ENCODE measurements at places on chromosomes 16 and 17.

DNA sequence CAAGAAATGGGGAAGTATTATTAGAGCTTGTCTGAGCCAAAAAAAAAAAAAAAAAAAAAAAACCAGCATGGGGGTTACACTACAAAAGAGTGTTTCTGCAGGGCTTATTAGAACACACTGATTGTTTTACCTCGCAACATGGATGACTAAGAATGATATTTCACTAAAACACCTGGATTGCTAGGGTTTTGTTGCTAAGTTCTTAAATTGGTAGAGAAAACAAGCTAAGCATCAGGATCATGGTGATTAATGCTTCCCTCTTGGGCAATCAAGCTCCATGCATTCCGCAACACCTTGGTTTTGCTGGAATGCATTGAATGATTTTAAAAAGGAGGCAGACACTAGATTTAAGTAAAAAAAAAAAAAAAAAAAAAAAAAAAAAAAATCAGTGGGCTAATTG is 931.4 kb upstream of the CDH8 start:
- DNase-seq = no peak

GRCh38 chr17:39462631-39463375 is 1.5 kb downstream of the CDK12 start:
- DNase-seq = no peak

- no peak for DNase-seq
These were observed 55.1 kb upstream of the CLEC3A start for GRCh38 chr16:77967054-77967904.

GRCh38 chr17:7588553-7589203 is 1.2 kb downstream of the SOX15 start:
- no peak for DNase-seq

GRCh38 chr17:54899201-54899600 is 1.5 kb upstream of the TOM1L1 start:
- DNase-seq = no peak

- no peak for DNase-seq
These were observed 16.3 kb upstream of the AURKB start for GRCh38 chr17:8226536-8227237.

DNA sequence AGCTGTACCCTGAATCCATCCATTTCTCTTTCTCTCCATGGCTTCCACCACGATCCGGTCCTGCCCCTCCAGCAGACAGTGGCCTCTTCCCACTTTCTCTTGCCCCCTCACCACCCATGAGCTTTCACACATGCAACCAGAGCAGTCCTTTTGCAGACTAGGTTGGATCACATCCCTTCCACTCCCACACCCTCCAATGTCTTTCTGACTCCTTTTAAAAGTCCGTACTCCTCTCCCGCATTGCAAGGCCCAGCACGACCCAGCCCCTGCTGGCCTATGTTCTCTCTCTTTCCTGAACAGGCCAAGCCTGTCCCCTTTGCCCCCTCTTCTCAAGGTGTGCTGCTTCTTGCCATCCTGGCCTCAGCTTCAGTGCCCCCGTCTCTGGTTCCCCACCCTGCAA is 22.5 kb upstream of the DNAI2 start:
- DNase-seq = no peak

DNA sequence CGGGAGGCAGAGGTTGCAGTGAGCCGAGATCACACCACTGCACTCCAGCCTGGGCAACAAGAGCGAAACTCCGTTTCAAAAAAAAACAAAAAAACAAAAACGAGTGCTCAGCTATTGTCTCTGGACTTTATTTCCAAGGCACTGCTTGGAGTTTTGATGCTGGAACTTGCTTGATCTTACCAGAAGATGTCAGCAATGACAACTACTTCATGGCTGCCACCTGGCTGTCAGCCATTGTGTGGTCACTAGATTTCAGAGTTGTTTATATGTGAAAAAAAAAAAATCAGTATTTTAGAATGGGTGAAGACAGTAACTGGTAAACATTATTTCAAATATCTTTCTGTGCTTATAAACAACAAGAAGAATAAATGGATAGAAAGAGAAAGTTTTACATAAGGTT is 26.3 kb upstream of the OR4D1 start:
- DNase-seq = peak; percentile 26

DNA sequence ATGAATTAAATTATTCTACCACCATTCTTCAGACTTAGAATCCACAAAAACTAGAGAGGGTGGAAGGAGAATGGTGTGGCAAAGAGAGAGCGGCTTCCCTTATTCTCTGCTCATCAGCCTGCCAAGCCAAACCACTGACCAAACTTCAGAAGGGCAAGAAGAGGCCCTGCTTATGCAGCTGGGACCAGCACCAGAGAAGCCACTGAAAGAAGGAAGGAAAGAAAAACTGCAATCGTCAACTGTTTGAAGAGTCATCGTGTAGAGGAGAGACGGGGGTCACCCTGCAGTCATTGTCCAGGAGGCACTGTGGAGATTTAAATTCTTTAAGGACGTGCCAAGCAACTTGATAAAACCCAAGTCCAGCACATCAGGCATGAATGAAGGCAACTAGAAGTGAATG is 15.6 kb downstream of the PMP22 start:
- no peak for DNase-seq

GRCh38 chr17:71850812-71851211 is 270.0 kb upstream of the SOX9 start:
- no peak for DNase-seq

DNA sequence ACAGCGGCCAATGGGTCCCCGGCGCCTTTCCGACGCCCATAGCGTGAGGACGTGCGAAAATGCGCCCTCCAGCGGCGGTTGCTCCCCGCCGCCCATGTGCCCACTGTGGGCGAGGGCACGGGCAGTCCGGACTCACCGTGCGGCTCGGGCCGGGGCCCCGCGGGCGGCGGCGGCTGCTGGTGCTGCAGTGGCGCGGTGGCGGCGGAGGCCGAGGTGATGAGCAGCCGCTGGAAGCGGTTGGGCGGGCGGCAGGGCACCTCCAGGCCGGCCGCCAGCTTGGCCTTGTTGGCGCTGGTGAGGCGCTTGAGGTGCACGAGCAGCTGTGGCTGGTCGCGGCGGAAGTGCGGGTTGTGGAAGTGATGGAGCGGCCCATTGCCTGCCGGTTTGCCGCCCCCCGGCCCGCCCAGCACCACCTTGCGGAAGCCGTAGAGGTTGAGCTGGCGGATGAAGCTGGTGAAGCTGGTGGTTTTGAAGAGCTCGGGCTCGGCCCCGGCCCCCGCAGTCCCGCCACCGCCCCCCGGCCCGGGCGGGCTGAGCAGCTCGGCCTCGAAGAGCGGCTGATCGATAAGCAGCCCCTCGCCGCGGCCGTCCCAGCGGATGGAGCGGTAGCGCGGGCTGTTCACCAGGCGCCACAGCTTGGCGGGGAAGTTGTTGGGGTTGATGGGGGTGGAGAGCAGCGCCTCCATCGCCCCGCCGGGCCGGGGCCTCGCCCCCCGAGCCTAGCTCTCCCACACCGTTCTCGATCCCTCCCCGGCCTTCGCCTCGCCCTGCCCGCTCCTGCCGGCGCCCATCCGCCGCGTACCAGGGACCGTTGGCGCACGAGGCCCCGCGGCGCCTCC is at the start of gene HSF5:
Gene HSF5, minus strand, starts transcription at position 820 of the 839 bp plus-strand sequence. Its CDS starts 134 bp downstream, at position 686.
- peak; percentile 51 for DNase-seq

DNA sequence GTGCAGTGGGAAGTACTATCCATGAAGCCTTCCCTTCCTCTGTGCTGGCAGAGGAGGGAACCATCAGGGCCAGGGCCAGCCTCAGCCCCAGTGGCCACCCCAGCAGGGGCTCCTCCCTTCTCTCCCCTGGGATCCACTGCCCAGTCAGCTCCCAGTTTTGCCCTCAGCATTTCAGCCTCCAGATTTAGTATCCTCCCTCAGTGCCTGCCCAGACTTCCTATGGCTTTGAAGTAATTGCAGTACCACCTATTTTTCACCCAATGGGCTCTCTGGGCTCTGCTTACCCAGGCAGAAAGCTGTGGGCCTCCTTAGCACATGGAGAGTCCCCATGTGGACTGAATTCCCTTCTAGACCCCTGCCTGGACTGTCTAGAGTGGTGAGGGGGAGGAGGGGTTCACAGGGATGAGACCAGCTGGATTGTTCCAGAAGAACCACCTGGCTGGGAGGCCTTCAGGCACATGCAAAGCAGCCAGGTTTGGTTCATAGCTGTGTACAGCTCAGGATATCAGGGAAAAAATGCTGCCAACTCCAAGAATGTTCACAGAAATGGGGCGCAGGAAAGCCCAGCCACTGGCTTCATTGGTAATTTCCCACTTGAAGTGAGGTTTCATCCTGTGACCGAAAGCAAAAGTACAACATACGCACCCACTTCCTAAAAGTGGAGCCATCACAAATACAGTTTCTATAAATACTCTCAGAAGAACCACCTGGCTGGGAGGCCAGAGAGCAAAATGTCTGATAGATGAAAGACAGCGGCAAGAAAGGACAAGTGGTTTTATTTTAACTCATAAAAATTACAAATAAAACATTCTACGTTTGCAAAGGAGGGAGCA is 15.2 kb upstream of the HERPUD1 start:
- DNase-seq = no peak

All from stimulated activated CD4-positive, alpha-beta T cell treated with anti-CD3 and anti-CD28 coated beads, TNF-alpha, amount 100 ng/mL, for 4 hours (primary cell).